ENCODE measurements at places on chromosomes 3 and 15.
A peak's percentile ranks its signal among the peaks of the same experiment; 100 is the strongest.

DNA sequence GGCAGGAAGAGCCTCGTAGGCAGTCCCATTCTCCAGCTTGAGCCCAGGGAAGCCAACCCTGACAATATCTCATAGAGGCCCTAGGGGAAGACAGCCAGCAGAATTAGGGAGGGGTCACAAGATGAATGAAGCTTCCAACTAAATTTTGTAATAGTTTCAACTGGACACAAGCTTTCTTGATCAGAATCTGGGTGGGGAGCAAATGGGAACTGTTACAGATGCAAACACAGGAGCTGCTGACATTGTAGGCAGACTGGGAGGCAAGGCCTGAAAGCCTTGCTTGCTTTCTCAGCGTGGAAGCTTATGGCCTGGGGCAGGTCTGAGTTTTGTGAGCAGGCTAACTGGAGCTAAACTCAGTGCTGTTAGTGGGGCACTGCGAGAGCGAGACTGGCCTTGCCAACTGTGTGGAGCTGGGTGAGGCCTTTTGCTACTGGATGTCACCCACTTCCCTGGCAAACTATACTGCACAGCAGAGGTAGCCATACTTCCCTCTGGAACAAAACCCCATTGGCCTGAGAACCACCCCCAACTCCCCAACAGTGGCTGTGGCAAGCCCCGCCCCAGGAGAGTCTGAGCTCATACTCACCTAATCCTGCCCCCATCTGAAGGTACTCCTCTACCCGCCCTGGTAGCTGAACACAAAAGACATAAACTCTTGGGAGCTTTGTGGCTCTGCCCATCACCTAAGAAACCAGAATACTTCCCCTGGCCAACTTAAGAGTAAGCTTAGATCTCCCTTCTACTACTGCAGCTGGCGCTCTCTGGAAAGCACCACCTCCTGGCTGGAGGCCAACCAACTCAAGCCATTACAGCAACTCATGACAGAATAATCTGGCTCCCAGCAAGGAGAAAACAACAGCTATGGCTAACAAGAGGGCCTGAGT, 42.9 kb downstream of the CFAP20DC start:
- no peak for DNase-seq

GRCh38 chr3:194337965-194338753, 13.0 kb downstream of the CPN2 start:
- DNase-seq: no peak

DNA sequence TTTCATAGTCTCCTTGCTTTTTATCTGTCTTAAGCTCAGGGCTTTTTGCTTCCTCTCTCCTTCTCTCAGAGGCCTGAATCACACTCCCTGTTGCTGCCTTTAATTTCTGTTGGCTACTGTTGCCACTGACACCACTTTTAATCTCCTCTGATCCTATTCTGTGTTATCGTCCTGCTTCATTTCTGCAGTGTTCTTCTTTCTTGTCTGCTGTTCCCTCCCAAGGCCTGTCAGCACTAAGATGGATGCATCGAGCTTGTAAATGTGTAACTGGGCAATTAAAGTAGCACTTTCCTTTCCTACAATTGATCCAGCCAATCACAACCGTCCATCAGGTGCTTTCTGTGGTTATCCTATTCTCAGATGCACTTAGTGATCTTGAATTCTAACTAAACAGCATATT, 71.3 kb upstream of the VEPH1 start:
- no peak for DNase-seq

DNA sequence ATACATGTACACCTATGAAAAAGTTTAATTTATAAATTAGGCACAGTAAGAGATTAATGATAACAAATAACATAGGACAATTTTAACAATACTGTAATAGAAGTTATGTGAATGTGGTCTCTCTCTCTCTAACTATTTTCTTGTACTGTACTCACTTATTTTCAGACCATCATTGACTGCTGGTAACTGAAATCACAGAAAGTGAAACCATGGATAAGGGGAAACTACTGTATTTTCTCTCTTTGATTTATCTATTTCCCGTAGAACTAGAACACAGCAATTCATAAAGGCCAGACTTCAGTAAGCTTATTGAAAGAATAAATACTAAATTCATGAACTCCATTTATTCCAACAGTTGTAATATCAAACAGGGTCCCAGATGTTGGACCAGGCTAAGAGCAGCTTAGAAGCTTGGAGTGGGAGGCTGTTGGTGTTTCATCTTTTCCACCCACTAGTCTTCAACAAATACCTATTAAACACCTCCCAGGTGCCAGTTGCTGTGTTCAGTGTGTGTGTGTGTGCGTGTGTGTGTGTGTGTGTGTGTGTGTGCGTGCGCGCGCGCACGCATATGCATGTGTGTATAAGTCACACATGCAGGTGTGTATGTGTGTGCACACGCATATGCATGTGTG, 235.4 kb downstream of the FOXP1 start:
- no peak for DNase-seq

DNA sequence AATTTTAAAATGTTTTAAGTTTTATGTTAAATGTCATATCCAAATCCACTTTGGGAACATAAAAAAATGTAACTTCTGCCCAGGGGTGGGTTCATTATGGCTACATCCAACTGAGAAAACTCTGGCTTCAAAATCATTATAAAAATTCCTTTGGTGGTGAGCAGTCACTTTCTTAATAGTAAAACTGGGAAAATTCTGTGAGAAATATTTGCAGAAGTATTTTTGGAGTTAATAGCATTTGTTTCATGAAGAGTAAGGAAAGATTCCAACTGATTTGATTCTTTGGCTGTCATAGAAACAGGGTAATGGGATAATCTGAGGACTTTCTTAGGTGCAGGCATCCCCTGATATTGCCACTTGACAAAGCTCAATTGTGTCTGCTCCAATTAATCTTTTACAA, 38.8 kb downstream of the CPA3 start:
- no peak for DNase-seq

DNA sequence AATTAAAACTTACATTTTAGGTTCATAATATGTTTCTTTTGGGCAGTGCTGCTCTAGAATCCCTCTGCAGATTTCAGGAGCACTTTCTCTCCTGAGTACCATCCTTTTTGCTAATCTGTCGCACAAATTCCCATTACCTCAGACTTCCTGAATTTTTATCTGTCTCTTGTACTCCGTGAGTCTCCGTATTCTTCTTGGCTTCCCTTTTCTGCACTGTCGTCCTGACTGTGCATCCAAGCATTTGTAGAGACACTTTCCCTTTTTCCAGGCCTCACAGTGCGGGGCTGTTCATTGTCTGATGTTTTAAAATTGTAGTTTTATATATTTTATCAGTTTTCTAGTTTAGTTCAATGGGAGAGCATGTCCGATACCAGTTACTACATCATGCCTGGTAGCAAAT, 27.3 kb downstream of the MEF2A start:
- no peak for DNase-seq

DNA sequence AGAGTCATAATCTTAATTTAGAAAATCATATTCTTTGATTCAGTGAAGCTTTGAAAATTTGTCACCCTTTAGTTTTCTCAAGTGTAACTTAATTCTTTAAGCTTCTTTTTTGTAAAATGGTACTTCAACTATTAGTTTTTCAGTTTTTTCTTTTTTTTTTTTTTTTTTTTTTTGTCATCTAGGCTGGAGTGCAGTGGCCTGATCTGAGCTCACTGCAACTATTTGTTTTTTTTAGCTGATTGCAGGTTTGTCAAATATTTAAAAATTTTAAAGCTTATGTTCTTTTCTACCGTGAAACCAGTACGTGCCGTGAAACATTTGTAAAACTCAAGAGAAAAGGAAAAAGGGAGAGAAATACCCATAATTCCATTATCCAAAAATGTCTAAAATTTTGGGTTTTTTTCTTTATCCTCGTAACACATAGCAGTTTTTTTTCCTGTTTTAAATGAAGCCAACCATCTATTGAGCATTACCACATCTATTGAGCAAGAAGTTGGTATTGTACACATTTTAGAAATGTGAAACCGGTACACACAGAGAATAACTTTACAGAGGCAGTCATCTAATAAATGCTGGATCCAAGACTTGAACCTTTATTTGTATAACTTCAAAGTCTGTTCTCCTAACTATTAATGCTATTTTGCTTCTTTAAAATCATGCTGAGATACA, 25.7 kb downstream of the ECT2 start:
- DNase-seq: no peak

DNA sequence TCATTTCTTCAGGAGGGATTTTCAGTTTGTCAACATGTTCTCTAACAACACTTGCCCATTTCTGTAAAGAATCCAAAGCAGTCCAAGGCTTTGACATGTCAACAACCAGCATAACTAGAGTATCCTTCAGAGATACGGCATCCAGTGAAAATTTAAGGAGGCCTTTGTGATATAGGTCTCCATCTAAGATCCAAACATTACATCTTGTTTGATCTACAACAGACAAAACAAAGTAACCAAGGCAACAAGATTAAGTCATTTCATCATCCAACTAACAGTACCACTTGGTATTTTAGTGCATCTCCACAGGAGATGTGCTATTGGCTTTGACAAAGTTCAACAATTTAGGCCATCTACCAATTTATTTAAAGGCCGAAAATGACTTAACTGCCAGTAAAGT, 25.8 kb downstream of the DYNC1LI1 start:
- DNase-seq: no peak

DNA sequence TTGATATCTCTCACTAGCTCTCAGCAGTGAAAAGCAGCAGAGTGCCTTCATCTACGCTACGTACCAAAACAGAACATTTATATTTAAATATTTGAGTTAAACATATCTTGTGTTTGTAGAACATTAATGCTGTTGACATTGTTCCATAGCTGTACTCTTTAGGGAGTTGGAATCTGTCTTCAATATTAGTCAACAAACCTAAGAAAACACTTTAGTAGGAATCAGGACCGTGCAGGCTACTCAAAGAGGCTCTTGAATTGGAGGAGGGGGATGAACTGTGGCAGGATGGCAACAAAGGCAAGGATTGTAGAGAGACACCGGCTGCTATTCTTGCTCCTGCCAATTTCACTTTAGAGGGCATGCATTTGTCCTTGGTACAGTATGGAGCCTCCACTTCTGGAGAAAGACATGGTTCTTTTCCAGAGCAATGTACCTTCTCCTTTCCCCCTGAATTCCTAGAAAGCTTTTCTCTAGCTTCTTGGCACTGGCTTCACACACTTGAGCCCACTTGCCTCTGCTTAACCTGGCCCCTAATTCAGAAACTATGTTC, 265.9 kb downstream of the CD47 start:
- no peak for DNase-seq

GRCh38 chr3:37111199-37111598, 63.2 kb downstream of the LRRFIP2 start:
- no peak for DNase-seq

DNA sequence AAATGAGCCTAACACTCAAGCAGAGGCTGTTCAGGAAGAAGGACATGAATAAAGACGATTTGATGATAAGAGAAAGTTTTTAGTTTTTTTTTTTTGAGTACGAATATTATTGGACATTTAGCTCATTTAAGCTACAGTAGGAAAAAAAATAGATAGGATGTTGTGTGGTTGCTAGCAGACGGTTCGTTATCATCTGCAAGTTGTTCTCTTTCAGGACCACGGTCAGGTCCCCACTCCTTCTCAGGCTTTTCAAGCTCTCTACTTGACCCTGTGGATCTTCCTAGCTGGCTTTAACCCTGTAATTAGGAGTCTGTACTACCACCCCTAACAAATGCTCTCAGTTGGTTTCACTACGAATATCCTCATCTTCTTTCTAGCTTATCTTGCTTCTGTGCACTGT, 1.1 kb downstream of the KCNH8 start:
- DNase-seq: no peak

- no peak for DNase-seq
Measured at GRCh38 chr3:123267821-123268220, 66.1 kb downstream of the SEC22A start.

DNA sequence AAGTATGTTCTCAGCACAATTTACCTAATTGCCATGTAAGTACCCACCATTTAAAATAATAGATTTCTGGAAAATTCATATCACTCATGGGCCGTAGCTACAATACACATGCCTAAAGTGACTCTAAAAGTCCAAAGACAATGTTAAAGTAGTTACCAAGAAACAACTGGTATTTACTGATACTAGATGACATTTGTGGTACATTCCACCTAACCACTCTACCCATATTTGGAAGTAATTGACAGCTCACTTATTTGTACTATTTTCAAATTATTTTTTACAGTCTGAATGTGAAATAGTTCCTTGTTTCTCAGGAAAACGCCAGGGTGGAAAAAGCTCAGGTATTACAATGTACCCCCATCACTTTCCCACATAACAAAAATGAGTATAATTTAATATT, 573.0 kb downstream of the MECOM start:
- DNase-seq: no peak

GRCh38 chr3:163951397-163951987, 1126.8 kb downstream of the SI start:
- DNase-seq: no peak

DNA sequence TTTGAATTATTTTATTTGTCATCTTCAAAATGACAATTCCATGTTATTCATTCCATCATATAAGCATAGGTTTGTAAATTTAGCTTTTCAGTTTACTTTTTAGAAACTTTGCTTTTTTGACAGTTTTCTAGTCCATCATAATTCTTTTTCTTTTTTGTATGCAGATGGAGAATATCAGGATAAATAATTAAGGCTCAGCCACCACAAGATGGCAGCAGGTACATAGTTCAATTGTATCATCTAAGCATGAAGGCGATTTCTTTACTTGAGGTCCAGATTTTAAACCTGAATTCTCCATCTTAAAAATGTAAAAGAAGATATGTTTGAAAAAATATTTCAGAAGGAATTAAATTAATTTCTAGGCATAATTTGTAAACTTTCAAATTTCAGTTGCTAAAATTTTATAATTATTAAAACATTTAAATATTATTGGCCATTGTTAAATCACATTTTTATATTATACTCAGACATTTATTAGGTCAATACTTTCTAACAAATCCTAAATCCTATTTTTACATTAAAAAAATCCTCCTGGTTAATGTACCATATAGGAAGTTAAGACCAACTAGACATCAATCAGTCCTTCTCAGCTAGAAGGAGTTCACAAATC, 15.1 kb downstream of the PLSCR5 start:
- peak; percentile 3 for DNase-seq

DNA sequence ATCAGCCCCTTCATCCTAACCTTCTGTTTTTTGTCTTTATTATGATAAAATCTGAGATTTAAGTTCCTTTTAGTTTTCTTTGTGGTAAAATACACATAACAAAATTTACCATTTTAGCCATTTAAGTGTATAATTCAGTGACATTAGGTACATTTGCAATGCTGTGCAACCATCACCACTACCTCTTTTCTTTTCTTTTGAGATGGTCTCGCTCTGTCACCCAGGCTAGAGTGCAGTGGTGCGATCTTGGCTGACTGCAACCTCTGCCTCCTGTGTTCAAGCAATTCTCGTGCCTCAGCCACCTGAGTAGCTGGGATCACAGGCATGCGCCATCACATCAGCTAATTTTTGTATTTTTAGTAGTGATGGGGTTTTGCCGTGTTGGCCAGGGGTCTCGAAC, 6.2 kb upstream of the RAB11A start:
- no peak for DNase-seq

All from stimulated activated CD4-positive, alpha-beta T cell treated with anti-CD3 and anti-CD28 coated beads, Interleukin-4, amount 100 ng/mL, for 48 hours (primary cell).